ENCODE measurements at places on chromosomes 5 and 9. TPM values are rescaled to one million over a fixed set of nuclear protein-coding genes. Genes with fewer than 3 reads are reported as not detected.

SMC2 gene
- 69.3 TPM for total RNA-seq

DNA sequence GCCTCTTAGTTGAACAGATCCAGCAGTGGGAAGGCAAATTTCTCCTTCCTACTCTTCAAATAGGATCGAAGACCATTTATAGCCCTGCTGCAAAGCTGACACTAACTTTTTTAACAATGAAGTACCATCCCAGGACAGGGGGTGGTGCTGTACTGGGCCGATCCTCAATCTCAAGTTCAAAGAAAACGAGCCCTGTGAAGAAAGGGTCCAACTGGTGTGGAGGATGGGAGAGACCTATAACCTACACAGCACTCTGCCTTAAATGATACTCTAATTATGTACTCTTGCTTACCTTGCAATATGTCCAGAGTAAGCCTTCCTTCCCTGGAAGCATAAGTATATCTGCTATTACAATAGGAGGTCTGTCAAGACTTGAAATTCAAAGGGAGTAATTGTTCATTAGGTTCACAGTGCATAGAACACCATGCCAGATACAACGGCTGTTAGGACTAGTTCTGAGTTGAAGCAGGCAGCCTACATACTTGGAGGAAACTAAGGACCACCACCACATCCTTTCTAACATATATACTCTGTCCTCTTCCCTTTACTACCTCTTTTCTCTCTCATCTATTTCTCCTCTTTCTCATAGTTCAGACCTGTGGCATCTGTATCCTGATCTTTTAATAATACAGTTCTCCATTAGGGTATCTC lies 6.2 kb downstream of the ETF1 start:
- no peak overlapping the region for H3K4me3 ChIP-seq
- peaks cover 66% of the 10 kb centered on the region for H3K36me3 ChIP-seq
- H3K27ac ChIP-seq: peak overlapping the region; percentile 49
- H3K27me3 ChIP-seq: no peaks in the 10 kb centered on the region
- no peak for DNase-seq

DNA sequence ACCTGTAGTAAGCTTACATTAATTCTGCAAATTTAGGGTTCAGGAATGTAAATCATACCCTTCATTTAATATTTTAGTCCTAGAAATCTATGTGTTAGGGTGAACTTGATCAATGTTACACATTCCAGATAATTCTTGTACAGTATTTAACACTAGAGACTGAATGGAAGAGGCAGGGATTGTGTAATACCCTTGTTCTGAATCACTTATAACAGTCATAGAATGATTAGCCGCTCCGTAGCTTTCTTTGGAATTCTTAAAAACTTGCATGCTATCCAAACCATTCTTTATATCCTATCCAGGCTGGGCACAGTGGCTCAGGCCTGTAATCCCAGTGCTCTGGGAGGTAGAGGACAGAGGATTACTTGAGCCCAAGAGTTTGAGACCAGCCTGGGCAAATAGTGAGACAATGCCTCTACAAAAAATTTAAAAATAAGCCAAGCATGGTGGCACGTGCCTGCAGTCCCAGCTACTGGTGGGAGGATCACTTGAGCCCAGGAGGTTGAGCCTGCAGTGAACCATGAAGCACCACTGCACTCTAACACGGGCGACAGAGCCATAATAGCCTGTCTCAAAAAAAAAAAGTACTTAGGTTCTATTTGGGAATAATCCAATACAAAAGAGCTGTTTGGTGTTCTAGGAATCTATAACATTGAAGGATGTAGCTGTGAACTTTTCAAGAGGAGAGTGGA lies 8.3 kb downstream of the ZNF483 start:
- H3K27ac ChIP-seq: no peak overlapping the region
- H3K36me3 ChIP-seq: peaks cover 74% of the 10 kb centered on the region
- no peak overlapping the region for H3K4me3 ChIP-seq
- no peaks in the 10 kb centered on the region for H3K27me3 ChIP-seq
- DNase-seq: no peak

FAM240B gene
- not detected for total RNA-seq

- H3K4me1 ChIP-seq: peaks cover 56% of the 10 kb centered on the region
- DNase-seq: no peak
- no peaks in the 10 kb centered on the region for H3K27me3 ChIP-seq
- H3K36me3 ChIP-seq: peaks cover 33% of the 10 kb centered on the region
Observed at GRCh38 chr9:6924988-6925563, 167.3 kb downstream of the KDM4C start.

- H3K4me1 ChIP-seq: peaks cover 11% of the 10 kb centered on the region
- H3K27ac ChIP-seq: no peak overlapping the region
- no peaks in the 10 kb centered on the region for H3K36me3 ChIP-seq
- H3K27me3 ChIP-seq: peaks cover 30% of the 10 kb centered on the region
- DNase-seq: no peak
Observed at GRCh38 chr5:10310066-10310779, 2.5 kb upstream of the CMBL start.

GRCh38 chr5:107676702-107677101 lies 6.0 kb upstream of the EFNA5 start:
- H3K36me3 ChIP-seq: peaks cover 2% of the 10 kb centered on the region
- DNase-seq: no peak
- no peak overlapping the region for H3K27ac ChIP-seq
- H3K4me3 ChIP-seq: no peak overlapping the region
- H3K4me1 ChIP-seq: peaks cover 13% of the 10 kb centered on the region
- H3K27me3 ChIP-seq: peaks cover 56% of the 10 kb centered on the region

Measured in activated naive CD8-positive, alpha-beta T cell treated with anti-CD3 and anti-CD28 coated beads for 36 hours (primary cell).